Stimulated activated CD4-positive, alpha-beta T cell treated with anti-CD3 and anti-CD28 coated beads, Interleukin-1b, Interleukin-23, amount 100 ng/mL, for 48 hours (primary cell): ENCODE measurements at places on chromosomes 5 and 9.

DNA sequence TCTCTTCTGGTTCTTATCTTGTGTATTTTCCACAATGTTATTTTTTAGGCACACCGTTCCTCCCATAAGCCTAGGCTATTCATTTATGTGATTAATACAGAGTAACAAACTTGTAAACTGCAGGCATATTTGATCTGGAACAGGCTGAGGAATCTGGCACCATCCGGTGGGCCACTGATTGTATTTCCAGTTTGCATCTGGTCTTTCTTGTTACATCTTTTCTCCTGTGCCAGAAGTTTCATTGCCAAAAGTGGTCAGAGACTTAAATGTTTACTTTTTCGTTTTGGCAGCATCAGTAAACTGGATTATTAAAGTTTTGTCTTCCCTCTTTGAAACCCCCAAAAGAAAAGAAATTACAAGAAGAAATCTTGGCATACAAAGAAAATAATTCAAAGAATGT is 17.9 kb upstream of the ZCCHC7 start:
- no peak for DNase-seq

- no peak for DNase-seq
Observed at GRCh38 chr9:125397736-125398135, 136.1 kb downstream of the GAPVD1 start.

DNA sequence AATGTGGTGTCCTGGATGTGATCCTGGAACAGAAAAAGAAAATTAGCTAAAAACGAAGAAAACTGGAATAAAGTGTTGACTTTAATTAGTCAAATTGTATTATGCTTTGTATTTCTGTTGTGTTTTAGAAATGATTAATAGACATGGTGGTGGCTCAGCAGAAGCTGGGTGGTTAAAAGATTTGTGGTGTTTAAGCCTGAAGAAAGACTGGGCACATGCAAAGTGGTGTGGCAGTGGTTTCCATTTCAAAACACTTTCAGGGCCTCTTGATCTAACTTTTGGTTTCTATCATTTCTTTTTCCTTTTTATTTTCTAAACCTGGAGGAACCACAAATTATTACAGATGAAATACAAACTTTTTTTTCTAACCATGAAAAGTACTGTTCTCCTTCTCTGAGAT is 44.1 kb downstream of the ADGRV1 start:
- DNase-seq = no peak

- DNase-seq = no peak
Observed at GRCh38 chr5:138952962-138953361, 77.8 kb upstream of the LRRTM2 start.

DNA sequence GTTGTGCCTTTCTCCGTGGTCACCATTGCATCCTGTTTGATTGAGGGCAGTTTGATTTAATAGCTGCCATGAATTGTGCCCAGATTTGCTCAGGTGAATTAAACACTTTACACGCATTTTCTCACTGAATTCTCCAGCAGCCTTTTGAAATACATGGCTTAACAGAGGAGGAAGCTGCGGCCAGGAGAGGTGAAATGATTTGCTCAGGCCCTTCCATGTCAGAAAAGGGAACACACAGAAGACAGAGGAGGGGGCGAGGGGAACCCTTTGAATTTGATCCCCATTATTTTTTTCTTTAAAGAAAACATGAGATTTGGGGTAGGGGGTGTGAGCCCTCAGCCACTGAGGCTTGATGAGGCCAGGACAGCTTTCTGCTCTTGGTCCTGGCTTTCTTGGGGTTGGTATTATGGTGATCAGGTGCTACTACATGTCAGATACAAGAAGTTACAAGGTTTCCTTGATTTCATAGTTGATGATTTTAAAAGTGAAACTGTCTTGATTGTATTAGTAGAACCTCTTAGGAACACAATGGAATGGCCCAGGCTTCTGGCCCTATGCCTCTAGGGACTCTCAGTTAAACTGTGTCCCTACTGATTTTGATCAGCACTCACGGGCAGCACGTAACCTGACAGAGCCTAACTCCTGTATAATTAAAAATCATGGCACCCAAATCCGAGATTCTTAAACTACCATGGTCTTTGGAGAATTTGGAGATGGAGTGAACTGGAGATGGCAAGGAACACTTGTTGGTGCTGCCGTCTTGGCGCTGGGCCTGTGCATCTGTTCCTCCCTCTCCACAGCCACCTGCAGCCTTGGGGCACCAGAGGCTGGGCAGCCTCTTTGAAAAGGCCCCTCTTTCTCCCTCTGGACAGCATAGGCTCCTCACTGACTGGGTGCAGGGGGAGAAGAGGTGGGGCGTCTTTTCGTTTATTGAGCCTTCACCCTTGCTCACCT is 107.9 kb downstream of the TRIO start:
- no peak for DNase-seq
